ENCODE measurements at places on chromosomes 7 and 10.

- DNase-seq, result no peak
Observed at GRCh38 chr7:45982907-45983719, 62.0 kb upstream of the IGFBP3 start.

GRCh38 chr7:23938937-23939552, 229.0 kb downstream of the STK31 start:
- peak; percentile 17 for DNase-seq

DNA sequence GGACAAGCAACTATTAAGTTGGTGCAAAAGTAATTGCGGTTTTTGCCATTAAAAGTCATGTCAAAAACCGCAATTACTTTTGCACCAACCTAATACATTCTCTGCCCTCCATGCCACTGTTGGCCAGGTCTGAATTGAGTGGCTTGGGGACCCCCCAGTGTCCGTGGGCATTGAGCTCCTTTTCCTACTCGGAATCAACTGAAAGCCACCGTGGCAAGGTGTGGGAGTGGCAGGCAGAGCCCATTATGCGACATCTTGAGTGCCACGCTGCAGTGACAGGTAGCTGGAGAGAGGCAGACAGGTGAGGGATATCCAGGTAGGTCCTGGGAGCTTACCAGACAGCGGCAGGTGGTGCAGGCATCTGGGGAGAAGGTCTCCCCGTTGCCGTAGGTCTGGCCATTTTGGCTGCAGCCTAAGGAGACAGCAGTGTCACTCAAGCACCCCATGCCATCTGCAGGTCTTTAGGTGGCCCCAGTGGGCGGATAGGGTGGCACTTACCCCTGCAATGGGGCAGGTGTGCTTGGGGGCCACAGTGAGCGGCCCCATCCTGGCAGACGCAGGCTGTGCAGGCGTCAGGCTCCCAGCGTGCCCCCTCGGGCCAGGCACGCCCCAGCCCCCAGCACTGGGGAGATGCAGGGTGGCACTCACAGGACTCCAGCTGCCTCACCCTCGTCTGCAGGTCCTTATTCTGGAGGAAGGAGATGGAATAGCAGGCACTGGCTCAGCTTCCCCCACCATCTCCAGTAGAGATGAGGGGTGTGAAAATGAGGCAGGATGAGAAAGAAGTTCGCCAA, 3.5 kb downstream of the KCP start:
- DNase-seq, result no peak

GRCh38 chr7:42174391-42174912, 62.6 kb downstream of the GLI3 start:
- no peak for DNase-seq

DNA sequence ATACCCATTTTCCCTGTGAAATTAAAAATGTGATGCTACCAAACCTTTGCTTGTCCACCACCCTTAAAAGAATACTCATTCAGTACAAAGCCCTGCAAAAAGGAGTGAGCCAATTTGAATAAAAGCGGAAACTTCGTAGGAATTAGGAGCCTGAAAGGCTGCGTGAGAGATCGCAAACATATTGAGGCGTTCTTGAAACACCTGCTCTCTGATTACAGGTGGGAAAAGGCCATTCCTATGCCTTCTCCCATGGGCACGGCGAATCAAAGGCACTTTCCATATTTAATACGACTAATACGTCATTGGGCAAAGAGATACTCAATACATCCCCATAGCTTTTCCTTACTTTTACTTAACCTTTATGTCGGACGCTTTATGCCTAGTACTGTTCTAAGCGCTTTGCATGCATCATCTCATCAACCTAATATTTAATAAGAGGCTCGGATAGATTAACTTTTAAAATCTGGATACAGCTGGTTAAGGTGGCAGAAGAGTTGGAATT, 30.9 kb upstream of the KMT2E start:
- no peak for DNase-seq

- DNase-seq, result no peak
Observed at GRCh38 chr7:500521-501420, 18.9 kb downstream of the PDGFA start.

GRCh38 chr7:26397332-26397731, 105.7 kb downstream of the SNX10 start:
- no peak for DNase-seq

- DNase-seq, result no peak
Observed at GRCh38 chr7:70608229-70608628, 523.7 kb upstream of the GALNT17 start.

GRCh38 chr10:58385784-58386112, 538 bp downstream of the TFAM start:
- DNase-seq, result no peak

GRCh38 chr7:608361-608760, 88.7 kb upstream of the PDGFA start:
- DNase-seq, result no peak

GRCh38 chr7:117325836-117326235, 3.0 kb upstream of the WNT2 start:
- no peak for DNase-seq

DNA sequence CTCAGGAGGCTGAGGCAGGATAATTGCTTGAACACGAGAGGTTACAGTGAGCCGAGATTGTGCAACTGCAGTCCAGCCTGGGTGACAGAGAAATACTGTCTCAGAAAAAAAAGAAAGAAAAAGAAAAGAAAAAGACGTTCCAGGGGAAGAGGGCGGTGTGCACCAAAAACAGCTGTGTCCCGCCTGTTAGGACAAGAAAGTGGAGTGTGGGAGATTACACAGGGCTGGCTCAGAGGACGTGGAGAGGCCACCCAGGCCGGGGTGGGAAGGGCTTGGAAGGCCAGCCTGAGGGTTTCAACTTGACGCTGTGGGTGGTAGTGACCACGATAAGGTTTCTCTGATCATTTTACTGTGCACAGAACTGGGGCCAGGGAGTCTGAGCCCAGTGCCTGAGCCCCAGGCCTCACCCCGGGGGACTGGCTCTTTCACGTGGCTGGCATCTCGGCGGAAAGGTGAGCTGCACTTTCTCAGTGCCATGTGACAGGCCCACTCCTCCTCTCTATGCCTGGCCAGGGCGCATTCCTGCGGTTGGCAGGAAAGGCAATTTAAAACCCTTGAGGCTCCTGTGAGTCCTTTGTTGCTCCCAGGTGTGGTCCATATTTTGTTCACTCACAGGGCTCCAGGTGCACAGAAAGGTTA, 13.9 kb downstream of the RHBDD2 start:
- DNase-seq, result no peak

DNA sequence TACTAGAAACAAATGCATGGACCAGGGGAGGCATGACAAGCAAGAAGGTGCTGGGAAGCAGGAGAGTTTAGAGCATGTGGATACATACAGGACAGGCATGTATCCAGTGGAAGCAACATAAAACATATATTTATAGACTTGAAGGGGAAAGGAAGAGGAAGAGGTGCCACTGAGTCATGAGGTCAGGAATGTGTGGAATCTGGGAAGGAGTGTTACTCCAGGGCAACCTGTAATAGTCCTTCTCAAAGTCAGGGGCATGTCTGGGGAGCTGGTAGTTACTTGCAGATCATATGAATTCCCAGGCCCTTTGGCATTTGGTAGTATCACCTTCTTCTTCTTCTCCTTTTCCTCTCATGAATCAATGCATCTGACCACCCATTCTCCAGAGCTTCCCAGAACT, 246.6 kb downstream of the XPNPEP1 start:
- no peak for DNase-seq

DNA sequence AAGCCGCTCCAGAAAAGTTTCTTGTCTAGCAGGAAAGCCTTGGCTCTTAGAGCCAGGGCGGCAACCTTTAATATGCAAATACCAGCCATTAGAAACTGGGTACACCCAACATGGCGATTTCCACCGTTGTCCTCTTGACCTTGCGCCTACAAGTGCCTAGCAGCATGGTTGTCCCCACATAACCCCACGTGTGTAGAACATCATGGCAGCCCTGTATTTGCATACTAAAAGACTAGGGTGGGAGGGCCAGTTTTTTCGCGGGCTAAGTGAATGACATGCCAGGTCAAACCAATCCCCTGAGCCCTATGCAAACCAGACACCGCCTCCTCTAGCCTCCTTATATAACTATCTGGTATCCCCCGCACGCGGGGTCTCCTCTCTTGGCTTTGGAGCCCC, 58.4 kb upstream of the FZD8 start:
- no peak for DNase-seq

DNA sequence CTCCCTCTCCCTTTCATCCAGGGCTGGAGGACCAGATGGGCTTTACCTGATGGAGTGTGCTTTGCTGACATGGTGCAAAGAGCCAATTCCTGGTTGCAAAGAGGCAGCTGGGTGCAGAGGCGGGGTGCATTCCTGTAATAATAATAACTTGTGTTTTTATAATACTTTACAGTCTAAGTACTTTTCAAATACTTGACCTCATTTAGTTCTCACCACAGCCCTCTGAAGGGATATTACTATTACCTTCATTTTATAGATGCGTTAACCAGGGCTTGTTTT, 70.4 kb downstream of the TCF7L2 start:
- no peak for DNase-seq

GRCh38 chr10:89327803-89328441, at the start of gene IFIT3:
Gene IFIT3, plus strand, starts transcription at chr10:89327997. Its CDS starts 77 bp downstream, at chr10:89328074.
- DNase-seq, result peak; percentile 87

DNA sequence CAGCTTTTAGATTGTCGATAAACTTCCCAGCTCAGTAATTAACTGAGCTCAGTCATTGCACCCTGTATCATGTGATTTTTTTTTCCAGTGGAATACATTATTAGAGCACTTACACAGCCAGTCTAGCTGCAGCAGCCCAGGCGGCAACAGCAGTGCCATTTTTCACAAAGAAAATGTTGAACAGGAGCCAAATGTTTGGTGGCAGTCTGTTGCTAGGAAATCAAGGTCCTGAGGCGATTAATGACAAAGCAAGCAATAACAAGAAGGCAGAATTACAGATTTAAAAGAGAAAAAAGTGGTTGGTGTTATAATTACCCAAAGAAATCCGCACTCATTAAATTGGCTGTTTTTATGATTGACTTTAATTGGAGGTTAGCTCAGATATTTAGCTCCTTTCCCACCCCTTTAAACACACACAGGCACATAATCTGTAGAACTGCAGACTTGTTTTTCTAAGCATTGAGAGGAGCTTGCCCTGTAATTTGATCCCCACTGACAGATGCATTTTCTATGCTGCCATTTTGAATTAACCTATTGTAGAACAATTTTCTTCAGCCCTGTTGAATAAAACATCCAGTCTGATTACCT, 267.4 kb downstream of the ADK start:
- DNase-seq, result no peak

- no peak for DNase-seq
Observed at GRCh38 chr7:34156336-34156735, 251.0 kb downstream of the BMPER start.

DNA sequence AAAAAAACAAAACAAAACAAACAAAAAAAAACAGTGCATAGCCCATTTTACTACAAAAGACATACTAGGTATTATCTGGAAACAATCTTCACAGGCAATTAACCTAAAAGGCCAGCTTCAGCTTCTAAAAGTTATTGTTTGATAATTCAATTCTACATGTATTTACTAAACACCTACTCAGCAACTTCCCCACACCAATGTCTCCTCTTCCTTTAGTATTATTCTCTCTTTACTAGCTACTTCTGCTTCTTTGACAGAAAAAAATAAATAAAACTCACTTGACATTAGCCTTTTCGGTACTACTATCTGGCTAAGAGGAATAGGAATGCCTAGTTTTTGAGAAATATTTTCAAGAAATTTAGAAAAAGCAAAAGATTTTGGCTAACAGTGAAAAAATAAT, 2.8 kb downstream of the TM9SF3 start:
- no peak for DNase-seq

DNA sequence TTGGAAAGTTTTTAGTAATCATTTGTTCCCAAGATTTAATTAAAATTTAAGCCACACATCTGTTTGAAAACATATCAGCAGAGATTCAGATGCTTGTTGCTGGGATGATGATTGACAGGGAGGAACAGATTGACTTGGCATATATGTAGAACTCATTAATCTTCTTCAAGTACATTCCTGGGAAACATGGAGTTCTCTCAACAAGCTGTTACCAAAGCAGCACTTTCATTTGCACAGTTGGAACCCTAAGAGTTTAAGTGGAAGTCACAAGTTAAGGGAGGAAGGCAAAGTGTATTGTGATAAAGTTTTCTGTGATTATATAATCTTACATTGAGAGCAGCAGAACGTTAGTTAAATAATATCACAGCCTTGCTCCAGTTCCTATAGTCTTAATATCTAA, 485.4 kb upstream of the CELF2 start:
- DNase-seq, result no peak

DNA sequence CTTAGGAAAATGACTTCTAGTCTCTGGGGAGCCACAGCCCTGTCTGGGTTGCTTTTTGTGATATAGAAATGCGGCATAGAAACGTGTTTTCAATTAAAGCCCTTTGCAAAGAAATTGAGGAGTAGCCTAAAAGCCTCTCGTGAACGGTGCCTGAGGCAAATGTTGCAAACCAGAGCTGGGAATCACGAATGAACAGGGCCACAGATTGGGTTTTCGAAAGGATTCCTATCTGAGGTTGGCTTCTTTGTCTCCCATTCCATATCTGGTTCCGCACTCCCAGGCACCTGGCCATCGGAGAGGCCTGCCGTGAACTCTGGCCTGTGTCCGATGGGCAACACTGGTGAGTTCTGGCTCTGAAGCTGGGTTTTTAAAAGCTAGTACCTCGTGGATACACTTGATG, 221.6 kb downstream of the TCF7L2 start:
- DNase-seq, result no peak

DNA sequence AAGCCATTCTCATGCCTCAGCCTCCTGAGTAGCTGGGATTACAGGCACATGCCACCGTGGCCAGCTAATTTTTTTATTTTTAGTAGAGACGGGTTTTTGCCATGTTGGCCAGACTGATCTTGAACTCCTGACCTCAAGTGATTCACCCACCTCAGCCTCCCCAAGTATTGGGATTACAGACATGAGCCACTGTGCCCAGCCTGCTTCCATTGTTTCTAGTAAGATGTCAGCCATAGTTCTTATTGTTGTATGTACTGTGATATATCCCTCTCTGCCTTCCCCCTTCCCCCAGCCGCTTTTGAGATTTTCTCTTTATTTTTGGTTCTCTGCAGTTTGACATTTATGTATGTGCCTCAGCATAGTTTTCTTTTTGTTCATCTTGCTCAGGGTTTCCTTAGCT, 87.9 kb upstream of the KLF14 start:
- DNase-seq, result no peak

DNA sequence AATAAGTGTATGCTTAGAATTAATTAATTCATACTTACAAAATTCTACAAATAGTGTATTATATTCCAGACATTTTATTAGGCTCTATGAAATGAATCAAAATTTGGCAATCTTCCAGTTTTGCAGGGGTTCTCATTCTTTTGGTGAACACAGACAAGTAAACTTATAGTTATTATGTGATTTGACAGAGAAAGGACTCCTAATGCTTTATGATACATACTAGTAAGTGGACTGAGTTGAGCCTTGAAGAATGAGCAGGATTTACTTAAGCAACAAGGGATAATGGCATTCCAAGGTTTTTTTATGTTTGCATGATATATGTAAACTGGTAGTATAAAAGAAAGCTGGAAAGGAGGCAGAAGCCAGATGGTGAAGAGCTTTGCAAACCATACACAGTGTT, 145.7 kb upstream of the FERD3L start:
- DNase-seq, result no peak

- DNase-seq, result no peak
Observed at GRCh38 chr10:132163278-132163765, 23.4 kb upstream of the DPYSL4 start.
